ENCODE measurements at places on chromosomes 1 and 21.

DNA sequence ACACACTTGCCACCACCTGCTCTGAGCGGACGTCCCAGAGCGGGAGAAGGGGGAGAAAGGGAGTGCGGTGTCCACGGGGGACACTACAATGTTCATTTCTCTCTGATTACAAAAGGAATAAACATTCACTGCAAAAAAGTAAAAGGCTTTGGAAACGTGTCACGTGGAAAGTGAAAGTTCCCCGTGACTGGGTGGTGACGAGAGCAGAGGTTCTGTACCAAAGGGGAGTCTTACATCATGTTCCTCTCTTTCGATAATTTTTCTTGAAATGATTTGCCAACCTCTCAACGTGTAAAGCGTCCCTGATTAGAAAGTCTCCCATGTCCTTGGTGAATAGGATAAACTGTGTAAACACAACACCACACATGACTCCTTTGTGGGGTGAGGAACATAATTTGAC, 22.0 kb upstream of the PRDM15 start:
- no peak for DNase-seq

- DNase-seq: no peak
Measured at GRCh38 chr21:14520535-14520934, 25.6 kb downstream of the SAMSN1 start.

GRCh38 chr1:155282488-155283091, 5.3 kb downstream of the HCN3 start:
- no peak for DNase-seq

DNA sequence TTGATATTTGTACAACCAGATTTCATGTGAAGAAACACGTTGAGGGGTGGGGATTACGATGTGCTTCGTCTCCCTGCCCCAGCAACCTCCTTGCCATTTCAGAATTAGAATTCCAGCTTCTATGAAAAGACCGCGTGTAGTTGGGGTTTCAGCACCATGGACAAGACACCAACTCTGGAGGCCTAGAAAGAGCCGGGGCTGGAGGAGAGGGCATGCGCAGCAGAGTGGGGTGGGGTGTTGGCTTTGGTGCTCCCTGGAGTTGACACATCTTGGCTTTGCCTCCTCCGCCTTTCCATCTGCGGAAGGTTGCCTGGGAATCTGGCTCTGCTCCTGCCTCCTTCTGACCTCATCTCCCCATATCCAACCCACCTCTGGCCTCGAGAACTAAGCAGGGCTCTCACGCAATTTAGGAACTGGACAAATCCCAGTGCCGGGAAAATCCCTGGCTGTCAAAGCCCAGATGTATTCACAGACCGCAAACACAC, 11.8 kb downstream of the HTR6 start:
- DNase-seq: no peak

DNA sequence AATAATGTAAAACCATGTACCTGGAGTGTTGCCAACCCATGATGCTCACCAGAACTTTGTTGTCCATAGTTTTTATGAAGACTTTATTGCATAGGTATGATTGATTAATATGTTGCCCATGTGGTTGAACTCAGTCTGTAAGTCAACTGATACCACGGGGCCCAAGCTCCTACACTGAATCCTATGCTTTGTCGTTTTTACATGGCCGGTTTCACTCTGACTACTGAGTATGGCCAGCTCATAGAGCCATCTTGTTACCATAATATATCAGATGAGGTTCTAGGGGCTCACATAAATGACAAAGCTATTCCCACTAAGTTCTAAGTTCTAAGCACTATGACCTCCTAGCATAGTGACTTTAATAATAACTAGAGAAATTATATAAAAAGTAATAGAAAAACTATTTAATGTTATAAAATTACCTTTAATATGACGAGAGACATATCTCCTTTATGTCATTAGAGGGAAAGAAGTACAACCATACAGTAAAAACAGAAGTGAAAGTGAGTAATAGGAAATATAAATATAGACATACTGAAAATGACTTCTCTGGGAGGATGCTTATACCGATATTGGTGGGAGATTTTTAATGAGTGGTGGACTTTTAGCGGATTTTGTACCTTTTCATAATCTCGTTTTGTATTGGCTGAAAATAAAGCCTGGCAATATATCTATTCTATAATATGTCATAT, 983.4 kb upstream of the PRMT6 start:
- DNase-seq: no peak

- DNase-seq: peak; percentile 10
Measured at GRCh38 chr1:213759359-213760181, 228.2 kb upstream of the PROX1 start.

- DNase-seq: no peak
Measured at GRCh38 chr1:197096137-197096536, 29.1 kb upstream of the F13B start.

GRCh38 chr1:201751872-201752271, 77.1 kb upstream of the IPO9 start:
- no peak for DNase-seq

DNA sequence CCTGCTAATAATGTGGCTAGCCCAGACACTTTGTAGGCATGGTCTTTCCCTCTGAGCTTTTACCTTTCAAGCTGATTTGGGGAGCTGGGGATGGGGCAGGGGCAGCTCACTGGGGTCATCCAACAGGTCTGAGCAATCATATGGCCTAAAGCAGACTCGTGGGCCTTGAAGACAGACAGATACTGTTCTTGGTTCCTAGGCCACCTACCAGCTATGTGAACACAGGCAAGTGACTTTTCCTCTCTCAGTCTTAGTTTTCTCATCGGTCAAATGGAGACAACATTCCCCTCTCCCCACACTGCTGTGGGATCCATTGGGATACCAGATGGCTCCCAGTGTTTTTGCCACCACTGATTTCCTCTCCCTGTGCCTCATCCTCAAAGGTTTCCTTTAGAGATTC, 181.8 kb downstream of the RRAGC start:
- no peak for DNase-seq

DNA sequence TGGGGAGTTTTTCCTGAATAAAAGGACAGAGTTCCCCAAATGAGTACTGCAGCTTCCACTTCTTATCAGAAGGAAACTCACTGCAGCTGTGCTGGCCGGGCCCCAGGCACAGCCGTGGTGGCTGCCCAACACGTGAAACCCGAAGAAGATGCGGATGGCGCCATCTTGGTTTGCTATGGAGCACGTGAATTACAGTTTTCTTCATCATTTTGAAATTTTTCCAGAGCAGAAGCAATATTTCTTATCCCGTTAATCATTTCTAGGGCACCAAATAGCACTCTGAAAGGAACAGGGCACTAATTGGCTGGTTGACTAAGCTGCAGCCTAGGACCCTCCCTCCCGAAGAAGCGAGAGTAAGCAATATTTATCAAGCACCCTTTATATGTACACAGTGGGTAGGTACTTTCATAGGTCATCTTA, 63.2 kb upstream of the EPS8L3 start:
- DNase-seq: no peak

GRCh38 chr1:114700036-114700600, 4.8 kb upstream of the AMPD1 start:
- no peak for DNase-seq

- DNase-seq: peak; percentile 85
Measured at GRCh38 chr1:10755970-10756521, 40.4 kb downstream of the CASZ1 start.

- peak; percentile 11 for DNase-seq
Measured at GRCh38 chr1:13538832-13539231, 25.0 kb upstream of the LRRC38 start.

DNA sequence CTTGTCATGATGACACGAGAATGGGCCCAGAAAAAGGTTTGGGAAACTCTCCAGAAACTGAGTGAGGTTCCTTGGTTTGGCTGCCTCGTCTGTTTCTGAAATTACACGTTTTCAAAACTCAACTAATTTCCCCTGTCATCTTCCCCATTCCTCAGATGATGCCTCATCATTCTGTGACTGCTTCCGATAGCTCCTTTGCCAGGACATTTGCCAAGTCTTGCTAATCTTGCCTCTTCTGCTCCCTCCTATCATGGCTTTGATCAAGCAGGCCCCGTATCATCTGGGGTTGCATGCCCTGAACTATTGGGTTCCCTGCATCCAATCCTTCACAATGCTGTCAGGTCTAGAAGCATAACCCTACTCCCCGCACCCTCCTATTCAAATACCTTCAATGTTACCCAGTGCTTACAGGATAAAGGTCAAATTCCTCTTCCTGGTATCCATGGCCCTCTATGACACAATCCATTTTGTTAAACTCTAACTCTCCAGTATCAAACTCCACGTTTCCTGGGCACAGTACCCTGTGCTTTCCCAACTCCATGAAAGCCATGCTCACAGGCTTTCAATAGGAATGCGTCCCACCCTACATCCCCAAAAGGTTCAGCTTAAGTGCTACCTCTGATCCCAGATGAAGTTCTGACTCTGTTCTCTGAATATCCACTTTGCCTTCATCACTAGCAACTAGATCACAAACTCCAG, 22.2 kb upstream of the TMEM200B start:
- no peak for DNase-seq

GRCh38 chr1:207494171-207494570, 1.8 kb upstream of the CR1 start:
- no peak for DNase-seq

- no peak for DNase-seq
Measured at GRCh38 chr1:23556635-23557470, 2.4 kb downstream of the ID3 start.

DNA sequence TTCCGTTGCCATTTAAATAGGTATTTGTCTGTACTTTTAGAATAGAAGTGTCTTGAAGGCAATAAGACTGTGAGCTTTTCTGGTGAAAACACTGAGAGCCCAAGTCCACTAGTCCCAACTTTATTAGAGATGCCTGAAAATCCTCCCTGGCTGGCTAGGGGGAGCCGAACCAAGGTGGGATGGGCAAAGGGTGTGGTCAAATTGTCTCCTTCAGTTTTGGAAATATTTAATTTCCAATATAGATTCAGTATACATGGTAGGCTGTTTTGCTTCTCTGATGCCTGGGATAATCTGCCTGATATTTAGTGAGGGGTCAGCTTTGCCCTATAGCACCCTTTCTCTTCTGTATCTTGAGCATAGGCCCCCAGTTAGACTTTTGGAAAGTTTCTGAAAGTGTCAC, 3.5 kb downstream of the ROR1 start:
- DNase-seq: no peak

DNA sequence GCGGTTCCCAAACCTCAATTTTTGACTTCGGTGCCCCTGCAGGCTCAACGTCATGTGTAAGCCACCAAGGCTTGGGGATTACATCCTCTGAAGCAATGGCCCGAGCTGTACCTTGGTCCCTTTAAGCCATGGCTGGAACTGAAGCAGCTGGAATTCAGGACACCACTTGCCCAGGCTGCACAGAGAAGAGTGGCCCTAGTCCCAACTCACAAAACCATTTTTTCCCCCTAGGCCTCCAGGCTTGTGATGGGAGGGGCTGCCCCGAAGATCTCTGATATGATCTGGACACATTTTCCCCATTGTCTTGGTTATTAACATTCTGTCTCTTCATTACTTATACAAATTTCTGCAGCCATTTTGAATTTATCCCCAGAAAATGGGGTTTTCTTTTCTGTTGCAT, 233.3 kb upstream of the ADGRL4 start:
- no peak for DNase-seq

GRCh38 chr1:239061770-239062169, 324.6 kb upstream of the CHRM3 start:
- no peak for DNase-seq

DNA sequence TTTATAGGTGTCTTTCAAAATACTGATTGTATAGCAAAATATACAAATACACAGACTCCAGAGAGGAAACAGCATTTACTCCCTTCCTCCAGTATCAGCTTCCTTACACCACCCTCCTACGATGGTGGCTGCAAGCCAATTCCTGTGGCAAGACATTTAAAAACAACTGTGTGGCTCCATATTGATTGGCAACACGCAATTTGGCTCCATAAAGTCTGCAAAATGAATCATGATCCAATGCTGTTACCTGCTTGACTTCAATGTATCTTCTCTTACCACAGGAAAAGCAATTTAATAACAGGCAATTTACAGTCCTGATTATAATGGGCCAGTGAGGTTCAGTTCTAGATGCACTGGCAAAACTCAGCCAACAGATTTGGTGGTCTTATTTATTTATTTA, 19.7 kb upstream of the ATP6V1G3 start:
- DNase-seq: peak; percentile 66

DNA sequence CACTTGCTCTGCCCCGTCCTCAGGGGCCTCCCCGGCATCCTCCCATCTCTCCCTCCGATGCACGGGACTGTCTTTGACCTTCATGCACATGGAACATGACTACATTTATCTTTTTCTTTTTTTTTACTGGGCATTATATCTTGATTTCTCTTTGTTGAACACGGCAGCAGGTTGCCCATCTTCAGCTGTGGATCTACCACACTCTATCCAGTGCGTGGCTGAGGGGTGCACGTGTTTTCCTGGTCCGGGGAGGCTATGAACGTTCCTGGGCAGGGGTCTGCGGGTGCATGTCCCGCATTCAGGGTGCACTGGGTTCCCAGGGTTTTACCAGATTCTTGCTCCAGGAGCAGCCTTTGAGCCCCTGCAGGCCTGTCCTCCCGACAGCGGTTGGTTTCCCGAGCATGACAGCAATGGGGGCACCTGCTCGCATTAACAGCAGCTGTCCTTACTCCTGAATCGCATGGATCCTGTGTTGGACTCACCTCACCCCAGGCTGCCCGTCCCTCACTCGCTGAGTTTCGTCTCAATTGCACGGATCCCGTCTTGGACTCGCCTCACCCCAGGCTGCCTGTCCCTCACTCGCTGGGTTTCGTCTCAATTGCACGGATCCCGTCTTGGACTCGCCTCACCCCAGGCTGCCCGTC, 7.4 kb downstream of the POFUT2 start:
- no peak for DNase-seq

DNA sequence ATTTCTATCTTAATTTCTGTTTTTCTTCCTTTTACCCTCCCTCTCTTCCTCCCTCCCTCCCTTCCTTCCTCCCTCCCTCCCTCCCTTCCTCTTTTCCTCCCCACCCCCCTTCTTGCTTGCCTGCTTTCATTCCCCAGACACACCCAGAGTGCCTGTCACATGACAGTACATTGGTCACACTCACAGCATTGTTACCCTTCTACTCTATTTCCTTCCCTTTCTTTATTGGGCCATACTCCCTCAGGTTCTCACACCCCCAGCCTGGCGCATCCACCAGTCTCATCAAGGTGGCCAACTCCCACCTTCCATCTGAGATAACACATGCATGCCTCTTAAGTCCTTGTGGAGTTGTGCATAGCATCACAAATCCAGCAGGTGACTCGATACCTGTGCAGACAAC, 10.9 kb downstream of the TMPRSS3 start:
- no peak for DNase-seq

DNA sequence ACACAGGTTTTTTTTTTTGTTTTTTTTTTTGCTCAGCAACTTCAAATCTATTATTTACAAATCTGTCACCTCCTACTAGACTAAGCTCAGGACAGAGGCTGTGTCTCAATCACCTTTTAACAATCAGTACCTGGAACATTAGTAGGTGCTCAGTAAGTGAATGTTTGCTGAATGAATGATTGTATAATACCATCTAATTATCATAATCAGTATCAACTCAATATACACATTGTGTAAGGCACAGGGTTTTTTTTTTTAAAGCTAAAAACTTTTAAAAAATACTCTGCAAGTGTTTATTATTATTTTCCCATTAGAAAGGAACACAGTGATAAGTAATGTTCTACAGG, 9.2 kb downstream of the ERRFI1 start:
- DNase-seq: no peak

Measured in NCI-H2171 treated with DMSO at 0.1 percent for 48 hours (cell line).